CD4-positive, alpha-beta T cell treated with Interleukin-17A for 4 hours (primary cell): ENCODE measurements at places on chromosomes 5 and 9.

DNA sequence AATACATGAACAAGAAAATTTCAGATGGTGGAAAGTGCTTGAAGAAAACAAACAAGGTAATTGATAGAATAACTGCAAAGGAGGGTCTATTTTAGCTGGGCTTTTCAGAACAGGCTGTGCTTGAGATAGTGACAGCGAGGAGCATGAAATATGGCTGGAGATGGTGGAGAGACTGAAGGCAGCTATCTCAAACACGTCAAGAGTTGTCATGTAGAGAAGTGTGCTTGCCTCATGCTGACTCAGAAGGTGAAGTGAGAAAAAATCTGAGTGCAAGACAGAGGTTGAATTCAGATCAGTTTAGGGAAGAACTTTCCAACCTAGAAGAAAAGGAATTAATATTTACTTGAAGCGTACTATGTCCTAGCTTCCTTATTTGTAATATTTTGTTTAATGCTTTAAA lies 115.5 kb upstream of the RANBP3L start:
- DNase-seq, result no peak

DNA sequence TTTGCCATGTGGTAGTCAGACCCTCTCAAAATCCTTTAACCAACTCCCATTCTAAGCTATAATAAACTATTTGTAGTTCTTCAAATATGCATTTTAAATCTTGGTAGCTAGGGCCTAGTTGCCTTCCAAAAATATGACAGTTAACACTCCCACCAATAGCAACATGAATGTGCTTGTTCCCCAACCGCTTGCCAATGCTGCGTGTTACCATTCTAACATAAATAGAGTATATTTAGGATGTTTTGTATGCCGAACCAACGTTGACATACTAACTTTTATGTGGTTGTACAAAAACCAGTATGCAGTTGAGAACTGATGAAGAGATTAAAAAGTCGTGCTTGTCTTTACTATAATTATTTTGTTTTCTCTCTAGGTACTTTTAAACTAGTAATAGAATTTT lies 9.0 kb downstream of the UBE2B start:
- no peak for DNase-seq

- no peak for DNase-seq
Measured at GRCh38 chr9:8844549-8844948, 1045.0 kb upstream of the DMAC1 start.

DNA sequence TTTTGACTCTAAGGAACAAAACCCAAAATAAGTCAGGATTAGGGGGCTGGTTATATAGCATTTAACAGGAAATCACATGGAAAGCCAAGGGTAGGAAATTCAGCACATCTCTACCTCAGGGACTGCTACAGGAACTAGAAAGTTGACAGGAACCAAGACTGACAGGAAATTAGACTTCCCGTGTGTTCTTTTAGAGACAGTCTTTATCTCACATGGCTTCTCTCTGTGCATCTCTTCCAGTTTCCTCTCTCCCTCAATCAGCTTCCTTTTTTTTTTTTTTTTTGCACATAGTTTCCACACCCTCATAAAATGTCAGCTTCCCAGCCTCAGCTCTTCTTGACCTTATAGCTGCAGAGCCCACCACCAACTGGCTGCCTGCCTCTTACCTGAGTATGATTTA lies 4.8 kb downstream of the RECK start:
- no peak for DNase-seq

- DNase-seq, result no peak
Measured at GRCh38 chr9:33166231-33167083, 679 bp downstream of the B4GALT1 start.

- DNase-seq, result no peak
Measured at GRCh38 chr5:69468631-69469030, 24.0 kb upstream of the OCLN start.

DNA sequence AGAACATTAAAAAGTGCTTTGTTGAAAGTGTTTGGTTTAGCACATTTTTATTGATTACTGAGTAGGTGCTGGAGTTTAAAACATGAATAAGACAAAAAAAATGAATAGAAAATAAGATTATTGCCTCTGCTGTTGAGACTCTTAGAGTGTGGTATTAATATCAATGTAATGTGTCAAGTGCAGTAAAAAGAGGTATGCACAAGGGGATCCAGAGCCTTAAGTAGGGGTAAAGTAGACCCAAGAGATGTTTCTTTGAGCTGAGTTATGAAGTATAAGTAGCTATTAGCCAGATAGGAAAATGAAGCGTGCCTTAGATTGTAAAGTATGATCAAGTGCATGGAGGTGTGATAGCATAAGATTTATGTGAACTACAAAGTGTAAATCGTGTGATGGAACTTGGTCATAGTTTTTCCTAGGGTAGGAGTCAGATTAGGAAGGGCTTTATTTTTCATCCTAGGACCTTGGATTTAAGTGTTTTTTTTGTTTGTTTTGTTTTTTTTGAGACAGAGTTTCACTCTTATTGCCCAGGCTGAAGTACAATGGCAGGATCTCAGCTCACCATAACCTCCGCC lies 45.2 kb downstream of the NSD1 start:
- no peak for DNase-seq

GRCh38 chr5:156121234-156121633 lies 205.7 kb upstream of the SGCD start:
- no peak for DNase-seq

GRCh38 chr9:126397056-126397455 lies 70.4 kb downstream of the MVB12B start:
- peak; percentile 36 for DNase-seq
